ENCODE measurements at places on chromosomes 1 and 21.

DNA sequence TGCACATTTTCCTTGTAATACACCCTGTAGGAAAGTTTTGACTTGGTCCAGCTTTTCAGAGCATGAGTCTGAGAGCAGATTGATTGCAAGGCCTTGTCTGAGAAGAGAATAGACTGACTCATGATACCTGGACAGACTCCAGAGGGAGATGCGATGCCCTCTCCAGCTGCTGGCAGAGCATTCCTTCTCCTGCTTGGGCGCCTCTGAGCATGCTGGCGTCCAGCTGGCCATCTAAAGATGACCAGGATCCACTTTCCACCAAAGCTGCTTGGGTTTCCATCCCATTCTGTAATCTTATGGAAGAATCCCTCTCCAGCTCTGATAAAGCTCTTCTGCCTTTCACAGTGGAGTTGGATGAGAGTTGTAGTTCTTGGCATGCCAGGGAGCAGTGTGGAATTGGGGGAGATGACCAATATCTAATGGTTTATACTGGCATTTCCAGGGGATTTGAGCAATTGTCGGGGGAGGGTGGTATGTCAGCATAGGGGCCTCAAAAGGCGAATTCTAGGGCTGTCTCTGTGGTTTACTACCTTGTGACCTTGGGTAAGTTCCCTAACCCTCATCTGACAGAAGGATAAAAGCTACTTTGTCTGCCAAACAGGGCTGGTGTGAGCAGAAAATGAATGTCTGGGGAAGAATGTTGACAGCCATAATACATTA is 19.5 kb downstream of the SZRD1 start:
- no peak for DNase-seq

DNA sequence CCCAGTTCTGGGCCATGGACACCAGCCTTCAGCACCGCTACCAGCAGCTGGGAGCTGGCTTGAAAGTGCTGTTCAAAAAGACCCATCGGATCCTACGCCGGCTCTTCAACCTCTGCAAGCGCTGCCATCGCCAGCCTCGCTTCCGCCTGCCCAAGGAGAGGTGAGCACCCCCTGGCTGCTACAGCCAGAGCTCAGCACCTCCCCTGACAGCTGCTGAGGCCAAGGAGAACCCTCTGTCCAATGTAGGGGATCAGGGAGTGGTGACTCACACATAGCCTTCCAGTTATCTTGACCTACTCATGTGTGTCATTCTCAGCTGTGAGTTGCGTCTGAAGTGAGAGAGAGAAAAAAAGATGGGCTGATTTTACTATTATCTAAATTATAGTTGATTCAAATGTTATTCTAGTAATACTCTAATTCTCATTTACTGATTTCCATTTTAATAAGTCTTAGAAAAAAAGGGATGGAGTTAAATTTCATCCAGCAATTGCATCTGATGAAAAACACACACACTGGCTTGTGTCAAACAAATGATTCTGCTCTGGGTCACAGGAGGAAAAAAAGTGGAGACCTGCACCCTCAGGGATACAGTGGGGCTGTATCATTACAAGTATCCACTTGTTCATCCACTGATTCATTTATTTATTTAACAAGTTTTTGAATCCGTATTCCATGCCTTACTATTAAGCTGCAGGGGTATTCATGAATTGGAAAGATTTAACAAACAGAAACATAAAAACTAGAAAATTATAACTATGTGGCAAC is 108.0 kb downstream of the BRINP2 start:
- DNase-seq = no peak

DNA sequence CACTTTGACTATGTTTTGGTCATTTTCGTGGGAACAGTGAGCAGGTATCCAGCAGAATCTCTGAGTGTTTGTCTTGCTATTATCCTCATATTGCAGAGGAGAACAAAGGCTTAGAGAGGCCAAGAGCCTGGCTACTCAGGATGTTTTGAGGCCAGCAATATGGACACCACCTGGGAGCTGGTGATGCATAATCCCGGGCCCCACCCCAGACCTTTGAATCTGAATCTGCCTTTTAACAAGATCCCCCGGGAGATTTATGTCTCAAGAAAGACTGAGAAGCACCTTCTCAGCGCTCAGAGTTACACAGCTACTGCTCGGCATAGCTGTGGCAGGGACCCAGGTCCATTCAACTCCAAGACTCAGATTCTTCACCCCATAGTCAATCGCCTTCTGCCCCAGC is 72.8 kb downstream of the PTPRU start:
- no peak for DNase-seq

DNA sequence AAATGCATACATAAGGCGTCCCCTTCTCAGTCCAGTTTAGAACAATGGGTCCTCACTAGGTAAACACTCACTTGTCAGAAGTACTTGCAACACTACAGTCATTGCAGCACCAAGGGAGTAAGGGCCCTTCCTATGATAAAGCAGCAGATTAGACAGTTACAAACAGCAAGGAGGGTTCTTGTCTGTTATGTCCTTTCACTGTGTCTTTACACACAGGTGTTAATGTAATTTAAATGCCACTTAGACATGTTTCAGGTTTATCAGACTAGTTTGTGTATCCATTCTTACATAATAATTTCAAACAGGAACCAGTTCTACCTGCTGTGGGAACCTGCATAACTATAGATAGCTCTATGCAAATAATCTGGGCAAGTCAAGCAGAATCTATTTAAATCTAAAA is 105.6 kb upstream of the USH2A start:
- no peak for DNase-seq

DNA sequence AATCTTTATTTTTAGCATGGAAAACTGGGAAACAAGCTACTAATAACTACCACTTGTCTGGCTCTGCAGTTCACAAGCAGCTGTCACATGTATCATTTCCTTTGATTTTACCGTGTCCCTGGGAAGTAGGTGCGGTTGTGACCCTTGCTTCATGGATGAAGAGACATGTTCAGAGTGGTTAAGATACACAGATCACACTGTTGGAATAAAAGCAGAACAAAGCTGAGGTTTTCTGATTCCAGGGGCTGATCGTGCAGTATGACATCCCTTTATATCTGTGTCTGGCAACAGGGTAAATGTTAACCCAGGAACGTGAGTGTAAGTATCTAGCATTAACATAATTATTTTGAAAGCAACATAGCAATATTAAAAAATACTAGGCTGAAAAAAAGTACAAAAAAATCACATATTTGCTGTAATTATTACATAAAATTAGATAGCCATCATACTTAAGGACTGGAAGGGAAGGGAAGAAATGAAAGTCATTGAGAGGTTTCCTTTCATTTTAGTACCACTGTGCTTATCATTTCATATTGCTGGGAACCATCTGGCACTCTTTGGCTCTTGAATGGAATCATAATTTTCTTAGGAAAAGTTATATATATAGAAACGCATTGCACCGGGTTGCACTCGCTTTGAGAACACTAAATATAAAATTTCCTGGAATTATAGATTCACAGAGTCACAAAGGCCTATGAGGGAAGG is 62.8 kb upstream of the PAXBP1 start:
- DNase-seq = no peak

DNA sequence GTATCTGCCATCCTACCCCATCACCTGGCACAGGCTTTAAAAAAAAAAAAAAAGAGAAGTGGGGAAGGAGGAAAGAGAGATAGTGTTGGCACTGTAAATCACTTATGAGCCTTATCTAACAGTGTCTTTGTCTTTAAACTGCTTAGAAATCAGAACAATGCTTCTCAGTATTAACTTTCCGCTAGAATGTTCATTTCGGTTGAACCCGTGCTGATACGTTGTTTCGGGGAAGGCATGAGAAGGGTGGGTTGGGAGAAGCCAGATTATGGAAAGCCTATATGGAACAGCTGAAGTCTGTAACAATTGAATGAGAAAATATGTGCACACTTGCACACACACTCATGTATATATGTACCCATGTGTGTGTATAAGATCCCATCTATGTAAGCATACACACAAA is 170.8 kb downstream of the GALNT2 start:
- DNase-seq = no peak

DNA sequence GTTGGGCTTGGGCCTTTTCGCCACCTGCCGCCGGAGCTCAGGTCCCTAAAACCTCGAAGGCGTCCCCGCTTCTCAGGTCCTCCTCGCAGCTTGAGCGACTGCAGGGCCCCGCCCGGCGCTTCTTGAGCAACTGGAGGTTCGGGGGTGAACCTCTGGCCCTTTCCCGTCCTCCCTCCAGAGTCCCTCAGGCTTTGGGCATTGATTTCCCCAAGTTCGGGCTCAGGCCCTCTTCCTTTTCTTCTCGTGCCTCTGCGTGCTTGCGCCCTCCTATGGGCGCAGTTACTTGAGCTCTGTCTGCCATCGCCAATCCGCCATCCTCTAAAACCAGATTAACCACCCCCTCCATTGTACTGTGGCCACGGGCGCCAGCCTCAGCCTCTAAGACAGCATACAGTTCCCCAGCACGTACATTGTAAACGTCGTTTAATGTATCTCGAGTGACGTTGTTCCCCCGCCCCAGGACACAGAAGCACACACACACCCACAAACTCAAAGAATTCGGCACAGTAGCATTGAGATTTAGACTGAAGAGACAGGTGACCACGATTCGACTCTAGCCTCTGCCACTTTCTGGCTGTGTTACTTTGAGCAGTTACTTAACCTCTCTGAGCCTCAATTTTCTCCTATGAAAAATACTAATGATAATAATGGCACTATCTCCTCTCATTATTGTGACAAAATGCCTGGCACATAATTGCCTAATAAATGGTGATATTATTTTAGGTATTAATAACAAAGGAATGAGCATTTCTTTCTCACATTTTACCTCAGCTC is 22.6 kb downstream of the BTG2 start:
- DNase-seq = no peak

GRCh38 chr21:27047283-27047657 is 80.4 kb upstream of the ADAMTS5 start:
- DNase-seq = no peak

DNA sequence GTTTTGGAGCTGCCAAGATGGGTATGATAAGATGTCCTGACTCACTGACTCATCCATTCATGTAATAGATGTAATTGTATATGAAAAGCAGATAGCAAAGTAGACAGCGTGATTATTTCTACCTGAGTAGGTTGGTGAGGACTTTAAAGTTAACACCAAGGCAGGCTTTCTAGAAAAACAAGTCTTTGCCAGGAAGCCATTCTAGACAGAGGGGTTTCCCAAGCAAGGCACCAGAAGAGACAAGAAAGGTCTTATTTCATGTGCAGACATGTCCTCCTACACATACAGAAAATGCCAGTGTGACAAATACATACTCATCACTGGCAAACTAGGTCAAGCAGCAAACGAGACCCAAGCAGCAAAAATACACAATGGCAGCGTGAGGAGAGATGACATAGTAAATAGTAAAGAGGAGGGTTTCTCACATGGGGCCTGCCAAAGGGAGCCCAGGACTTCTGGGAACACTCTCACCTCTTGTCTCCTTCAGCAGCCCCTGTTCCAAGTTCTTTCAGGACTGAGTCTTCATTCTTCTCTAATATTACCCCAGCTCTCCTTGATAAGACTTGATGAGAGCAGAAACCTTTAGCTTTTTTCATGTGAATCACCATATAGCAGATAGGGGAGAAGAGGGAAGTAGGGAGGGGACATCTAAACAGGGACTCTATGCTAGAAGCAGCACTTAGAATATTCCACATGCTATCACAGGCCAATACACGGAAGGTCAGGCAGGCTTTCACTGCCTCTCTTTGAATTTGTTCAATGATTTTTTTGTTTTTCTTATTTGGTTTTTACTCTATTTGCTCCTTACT is 114.6 kb upstream of the ATP1B1 start:
- no peak for DNase-seq

- no peak for DNase-seq
These were observed 32.3 kb upstream of the LBR start for GRCh38 chr1:225460021-225460736.

DNA sequence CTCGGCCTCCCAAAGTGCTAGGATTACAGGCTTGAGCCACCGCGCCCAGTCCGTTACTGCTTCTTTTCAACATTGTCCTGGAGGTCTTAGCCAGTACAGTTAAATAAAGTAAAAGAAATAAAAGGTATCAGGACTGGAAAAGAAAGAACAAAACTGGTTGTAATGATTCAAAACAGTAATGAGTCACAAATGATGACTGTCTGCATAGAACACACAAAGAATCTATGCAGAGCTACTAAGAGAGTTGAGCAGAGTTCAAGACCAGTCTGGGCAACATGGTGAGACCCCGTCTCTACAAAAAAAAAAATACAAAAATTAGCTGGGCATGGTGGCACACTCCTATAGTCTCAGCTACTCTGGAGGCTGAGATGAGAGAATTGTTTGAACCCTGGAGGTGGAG is 23.4 kb downstream of the BCAR3 start:
- no peak for DNase-seq

DNA sequence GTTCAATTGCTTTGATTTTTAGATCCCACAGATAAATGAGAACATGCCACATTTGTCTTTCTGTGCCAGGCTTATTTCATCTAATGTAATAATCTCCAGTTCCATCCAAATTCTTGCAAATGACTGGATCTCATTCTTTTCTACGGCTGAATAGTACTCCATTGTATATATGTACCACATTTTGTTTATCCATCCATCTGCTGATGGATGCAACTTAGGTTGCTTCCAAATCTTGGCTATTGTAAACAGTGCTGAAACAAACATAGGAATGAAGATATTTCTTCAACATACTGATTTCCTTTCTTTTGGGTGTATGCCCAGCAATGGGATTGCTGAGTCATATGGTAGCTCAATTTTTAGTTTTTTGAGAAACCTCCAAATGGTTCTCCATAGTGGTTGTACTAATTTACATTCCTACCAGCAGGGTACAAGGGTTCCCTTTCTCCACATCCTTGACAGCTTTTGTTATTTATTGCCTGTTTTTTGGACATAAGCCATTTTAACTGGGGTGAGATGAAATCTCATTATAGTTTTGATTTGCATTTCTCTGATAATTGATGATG is 344.4 kb downstream of the KCTD3 start:
- no peak for DNase-seq

GRCh38 chr1:65267271-65267670 is 42.1 kb upstream of the DNAJC6 start:
- no peak for DNase-seq

DNA sequence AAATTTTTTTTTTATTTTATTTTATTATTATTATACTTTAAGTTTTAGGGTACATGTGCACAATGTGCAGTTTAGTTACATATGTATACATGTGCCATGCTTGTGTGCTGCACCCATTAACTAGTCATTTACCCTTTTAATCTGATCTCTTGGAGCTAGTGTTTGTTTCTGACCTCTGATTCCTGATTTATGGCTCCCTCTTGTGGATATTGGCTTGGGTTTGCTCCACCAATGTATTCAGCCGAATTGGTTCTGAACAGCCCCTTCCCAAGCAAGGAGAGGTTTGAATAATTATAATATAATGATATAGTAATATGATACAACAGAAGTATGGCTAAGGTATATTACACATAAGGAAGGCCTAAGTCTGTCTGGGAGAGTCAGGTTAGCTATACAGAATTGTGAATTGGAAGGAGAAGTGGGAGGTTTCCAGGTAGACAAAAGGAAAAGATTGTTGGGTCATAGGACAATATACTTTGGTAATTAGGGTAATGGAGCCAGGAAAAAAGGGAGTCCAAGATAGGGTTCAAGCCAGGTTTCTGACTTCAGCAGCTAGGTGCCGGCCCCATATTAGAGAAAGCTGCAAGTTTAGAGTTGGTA is 53.1 kb upstream of the HMCN1 start:
- DNase-seq = peak; percentile 19

GRCh38 chr1:213276236-213276635 is 225.2 kb downstream of the RPS6KC1 start:
- DNase-seq = no peak

Measured in NCI-H1417 treated with DMSO at 0.1 percent for 48 hours (cell line).